Putamen (tissue), 1 donor: ENCODE measurements at places on chromosomes 2 and 18.

DNA sequence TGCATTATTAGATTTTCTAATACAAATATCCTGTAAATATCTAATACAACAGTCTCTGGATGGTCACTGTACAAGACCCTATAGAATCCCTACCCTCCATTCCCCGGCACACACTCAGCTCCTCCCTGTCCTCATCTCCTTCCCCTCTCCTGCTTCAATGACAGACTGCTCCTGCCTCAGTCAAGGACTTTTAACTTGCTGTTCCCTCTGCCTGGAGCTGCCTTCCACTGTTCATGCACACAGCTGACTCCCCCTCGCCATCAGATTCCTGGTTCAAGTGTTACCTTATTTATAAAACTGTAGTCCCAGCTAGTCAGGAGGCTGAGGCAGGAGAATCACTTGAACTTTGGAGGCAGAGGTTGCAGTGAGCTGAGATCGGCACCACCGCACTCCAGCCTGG, 3.3 kb downstream of the CDK15 start:
- no peak for DNase-seq

DNA sequence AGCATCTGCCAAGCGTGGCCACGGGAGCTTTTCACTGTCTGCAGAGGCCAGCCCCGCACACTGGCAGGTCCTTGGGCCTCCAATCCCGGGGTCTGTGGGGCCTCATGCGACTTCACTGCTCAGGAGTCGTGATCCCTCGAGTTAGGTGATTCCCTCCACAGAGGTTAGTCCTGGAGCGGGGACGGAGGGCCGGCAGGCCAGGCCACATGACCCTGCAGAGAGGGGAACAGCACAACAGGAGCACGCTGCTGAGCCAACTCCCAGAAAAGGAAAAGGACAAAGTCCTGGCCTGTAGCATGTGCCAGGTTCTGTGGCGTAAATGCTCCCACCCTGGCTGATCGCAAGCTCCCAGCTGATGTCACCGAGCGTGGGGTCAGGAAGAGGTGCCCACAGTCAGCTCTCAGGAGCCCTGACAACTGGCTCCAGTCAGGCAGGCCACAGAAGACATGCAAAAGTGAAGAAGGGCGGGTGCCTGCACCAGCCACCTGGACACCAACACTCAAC, 15.3 kb upstream of the PRLH start:
- no peak for DNase-seq

- no peak for DNase-seq
Observed at GRCh38 chr18:36714476-36714875, 114.3 kb downstream of the TPGS2 start.

GRCh38 chr2:163717515-163717914, 18.3 kb downstream of the FIGN start:
- DNase-seq: no peak

DNA sequence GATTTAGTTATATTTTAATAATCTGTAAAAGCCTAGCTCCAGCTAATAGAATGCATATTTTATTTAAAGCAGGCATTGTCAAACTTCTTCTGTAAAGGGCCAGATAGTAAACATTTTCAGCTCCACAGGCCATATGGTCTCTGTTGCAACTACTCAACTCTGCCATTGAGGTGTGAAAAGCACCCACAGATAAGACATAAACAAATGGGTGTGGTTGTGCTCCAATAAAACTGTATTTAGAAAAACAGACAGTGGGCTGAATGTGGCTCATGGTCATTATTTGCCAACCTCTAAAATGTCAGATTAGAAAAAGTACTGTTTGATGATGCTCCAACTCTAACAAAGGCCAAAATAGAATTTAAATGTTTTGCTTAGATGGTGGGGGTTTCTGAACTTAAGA, 519.9 kb downstream of the RNF144A start:
- no peak for DNase-seq

DNA sequence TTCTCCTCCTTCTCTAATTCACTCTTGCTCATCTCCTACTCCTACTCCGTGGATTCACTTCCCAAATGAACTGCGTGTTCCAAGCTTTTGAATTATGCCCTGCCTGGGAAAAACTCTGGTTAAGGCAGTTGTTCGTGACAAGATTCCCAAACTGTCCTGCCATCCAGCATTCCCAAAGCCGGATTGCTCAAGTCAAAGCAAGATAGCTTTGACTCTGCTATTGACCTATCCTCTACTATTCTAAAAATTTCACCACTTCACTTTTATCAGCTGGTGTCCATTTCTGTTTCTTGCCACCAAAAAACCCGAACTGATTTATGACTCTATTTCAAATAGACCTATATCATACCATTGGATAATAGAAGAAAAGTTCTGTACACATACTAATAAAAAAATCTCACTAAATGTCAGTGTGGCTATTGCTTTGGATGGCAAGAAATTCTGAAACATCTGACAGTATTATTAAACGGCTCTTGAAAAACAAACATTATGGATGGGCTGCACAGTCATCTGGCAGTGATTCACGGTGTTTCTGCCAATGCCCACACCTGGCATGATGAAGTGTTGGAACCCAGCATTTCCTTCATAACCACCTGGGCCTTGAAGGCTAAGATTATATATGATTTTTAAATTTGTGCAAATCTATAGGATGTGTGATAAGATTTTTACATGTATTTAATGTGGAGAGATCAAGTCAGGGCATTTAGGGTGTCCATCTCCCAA, 87.4 kb downstream of the NCKAP5 start:
- no peak for DNase-seq

DNA sequence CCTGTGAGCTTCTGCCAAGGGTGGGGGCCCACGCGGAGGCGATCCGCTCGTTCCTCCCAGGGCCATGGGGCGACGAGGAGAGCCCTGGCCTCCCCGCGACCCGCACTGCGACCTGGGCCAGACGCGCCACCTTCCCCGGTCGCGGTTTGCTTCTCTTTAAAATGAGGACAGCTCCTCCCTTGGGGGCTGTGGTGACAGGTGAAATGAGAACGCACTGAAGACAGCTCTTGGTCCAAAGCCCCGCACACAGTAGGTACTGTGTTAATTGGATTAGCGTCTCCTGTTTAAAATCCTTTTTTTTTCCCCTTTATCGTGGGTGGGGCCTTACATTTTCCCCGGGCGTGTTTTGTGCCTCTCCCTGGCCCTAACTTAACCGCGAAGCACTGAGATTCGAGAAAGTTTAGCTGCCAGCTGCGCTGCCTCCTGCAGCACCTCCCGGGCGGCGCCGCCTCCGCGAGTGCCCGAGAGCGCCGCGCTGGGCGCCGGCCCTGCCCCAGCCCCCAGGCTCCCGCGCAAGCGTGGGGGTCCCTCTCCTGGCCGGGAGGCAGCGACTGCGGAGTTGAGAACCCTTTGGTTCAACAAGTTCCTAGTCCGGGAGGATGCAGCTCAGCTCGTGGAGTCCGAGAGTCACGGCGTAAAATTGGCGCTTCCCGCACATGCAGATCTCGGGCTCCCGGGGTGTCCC, 1.1 kb downstream of the HPCAL1 start:
- no peak for DNase-seq

GRCh38 chr2:219634171-219634940, 6.9 kb downstream of the SLC4A3 start:
- no peak for DNase-seq

GRCh38 chr2:223467196-223467595, 135.0 kb downstream of the SCG2 start:
- DNase-seq: no peak

DNA sequence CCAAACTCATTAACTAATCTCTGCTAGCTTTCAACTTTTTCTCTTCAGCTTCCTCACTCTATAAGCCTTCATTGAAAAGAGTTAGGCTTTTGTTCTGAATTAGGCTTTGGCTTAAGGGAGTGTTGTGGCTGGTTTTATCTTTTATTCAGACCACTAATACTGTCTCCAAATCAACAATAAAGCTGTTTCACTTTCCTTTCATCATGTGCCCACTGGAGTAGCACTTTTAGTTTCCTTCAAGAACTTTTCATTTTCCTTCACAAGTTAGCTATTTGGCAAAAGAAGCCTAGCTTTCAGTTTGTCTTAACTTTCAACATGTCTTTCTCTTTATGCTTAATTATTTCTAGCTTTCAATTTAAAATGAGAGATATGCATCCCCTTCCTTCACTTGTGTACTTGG, 271.7 kb upstream of the FSIP2 start:
- no peak for DNase-seq

- DNase-seq: no peak
Observed at GRCh38 chr2:25690058-25690457, 16.7 kb upstream of the DTNB start.

DNA sequence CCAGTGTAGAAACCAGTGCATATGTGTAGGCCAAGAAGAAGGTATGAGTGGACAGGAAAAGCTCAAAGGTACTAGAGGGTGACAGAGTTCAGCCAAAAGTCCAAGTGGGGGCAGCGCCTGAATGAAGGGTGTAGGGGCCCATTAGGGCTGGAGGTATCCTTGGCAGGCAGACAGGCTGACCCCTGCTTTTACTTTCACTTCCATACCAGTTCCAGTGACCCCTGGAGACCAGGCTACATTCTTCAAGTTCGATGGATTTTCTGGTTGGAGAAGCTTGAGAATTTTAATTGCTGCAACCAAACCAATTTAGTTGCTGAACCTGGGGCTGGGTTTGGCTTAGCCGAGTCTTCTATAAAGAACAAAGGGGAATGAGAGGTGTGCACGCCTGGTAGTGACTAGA, 42.3 kb upstream of the MRPL33 start:
- DNase-seq: no peak

- DNase-seq: no peak
Observed at GRCh38 chr2:150909613-150910012, 352.1 kb downstream of the RBM43 start.

- peak; percentile 72 for DNase-seq
Observed at GRCh38 chr2:41966431-41966893, 81.4 kb upstream of the PKDCC start.

DNA sequence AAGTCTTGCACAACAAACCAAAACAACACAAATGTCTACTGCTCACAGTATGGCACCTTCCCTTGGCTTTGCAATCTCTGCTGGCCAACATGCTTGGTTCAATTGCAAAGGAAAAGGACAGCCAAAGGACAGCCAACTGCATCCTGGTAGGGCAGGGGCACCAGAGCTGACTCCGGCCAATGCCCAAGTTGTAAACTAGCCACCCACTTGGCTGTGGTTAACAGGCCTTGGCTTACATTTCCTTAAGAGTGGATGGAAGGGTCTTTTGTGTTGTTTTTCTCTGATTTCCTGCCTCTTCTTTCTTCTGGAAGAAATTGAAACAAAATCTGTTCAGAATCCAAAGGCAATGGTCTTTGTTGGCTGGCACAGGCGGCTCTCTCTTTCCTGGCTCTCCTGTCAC, 119.1 kb upstream of the TRIB2 start:
- DNase-seq: peak; percentile 40

- DNase-seq: peak; percentile 67
Observed at GRCh38 chr2:109212836-109213563, 84.0 kb downstream of the SH3RF3 start.

DNA sequence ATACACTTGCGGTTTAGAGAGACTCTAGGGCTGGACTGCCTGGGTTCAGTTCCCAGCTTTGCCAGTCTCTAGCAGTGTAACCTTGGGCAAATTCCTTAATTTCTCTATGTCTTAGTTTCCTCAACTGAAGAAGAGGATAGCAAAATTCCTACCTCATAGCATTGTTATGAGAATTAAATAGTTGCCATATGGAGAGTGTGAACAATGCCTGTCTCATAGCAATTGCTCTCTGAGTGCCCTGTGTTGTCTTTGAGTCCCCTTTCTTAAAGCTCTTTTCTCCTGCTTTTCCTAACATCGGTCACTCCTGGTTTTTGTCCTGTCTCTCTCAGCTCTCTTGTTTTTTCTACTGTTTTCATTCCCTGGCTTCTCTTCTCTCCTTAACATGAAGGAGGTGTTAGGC, 116.8 kb upstream of the ALPP start:
- DNase-seq: no peak

- no peak for DNase-seq
Observed at GRCh38 chr2:147782141-147782930, 62.5 kb upstream of the ACVR2A start.

DNA sequence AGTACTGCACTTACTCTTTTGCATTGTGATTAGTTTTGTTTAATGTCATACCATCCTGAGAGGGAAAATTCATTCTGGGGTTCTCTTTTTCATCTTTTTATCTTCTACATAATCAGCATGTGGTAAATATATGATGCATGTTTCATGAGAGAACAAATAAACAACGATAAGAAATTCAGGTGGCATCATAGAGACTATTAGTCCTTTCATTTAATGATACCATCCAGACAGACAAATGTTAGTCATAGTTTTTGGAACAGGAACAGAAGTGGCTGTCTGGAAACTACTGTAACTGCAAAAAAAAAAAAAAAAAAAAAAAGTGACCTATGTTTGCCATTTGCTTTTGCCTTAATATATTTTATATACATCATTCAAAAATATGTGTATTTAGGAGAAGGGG, 761.0 kb downstream of the EPHA4 start:
- DNase-seq: no peak

GRCh38 chr2:57141269-57141668, 905.3 kb upstream of the VRK2 start:
- DNase-seq: no peak

GRCh38 chr2:10560626-10561025, 112.5 kb upstream of the ODC1 start:
- no peak for DNase-seq

DNA sequence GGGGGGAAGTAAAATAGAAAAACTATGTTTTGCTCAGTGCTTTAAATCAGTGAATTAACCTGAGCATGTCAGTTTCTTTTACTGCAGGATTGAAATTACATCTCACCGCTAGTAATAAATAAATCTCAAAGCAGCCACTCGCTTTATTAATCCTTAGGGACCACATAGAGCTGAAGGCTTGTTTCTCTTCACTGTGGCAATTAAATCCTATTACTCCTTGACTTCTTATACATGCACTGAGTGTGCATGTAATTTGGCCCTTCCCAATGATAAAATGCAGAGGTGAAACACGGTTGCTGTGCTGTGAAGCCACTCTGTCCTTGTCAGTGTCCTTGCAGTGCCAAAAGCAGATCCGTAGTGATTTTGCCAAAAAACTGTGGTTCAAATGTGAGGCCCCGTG, 77.1 kb upstream of the RBM44 start:
- no peak for DNase-seq

GRCh38 chr2:157492189-157492773, 48.4 kb upstream of the CYTIP start:
- peak; percentile 70 for DNase-seq

DNA sequence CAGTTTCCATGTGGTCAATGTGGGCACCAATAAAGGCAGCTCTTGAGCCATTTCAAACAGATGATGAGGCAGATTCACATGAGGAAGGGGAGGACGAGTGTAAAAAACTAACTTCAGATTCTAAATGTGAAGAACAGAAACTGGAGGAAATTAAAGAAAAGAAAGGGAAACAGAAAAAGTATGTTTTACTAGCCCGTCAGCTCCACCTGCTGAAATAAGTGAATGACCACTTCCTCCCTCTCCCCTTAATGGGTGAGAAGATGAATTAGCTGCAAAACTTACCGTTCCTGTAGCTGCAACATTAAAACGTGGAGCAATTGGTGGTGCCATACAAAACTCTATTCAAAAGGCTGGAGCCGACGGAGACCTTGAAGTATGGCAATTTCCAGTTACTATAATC, 203.5 kb downstream of the UXS1 start:
- DNase-seq: no peak
